ENCODE measurements at places on chromosomes 2 and 18. TPM values are rescaled to one million over a fixed set of nuclear protein-coding genes. Genes with fewer than 3 reads are reported as not detected.

Gene TLX2
- not detected for total RNA-seq

Gene MYOM1
- 1.5 TPM for total RNA-seq

Gene CREG2
- total RNA-seq, result 8.1 TPM

Gene FRZB
- total RNA-seq, result 14.3 TPM

Gene SOX11
- total RNA-seq, result 312 TPM
